ENCODE measurements at places on chromosomes 11 and 22.
A peak's percentile ranks its signal among the peaks of the same experiment; 100 is the strongest.

- no peak for DNase-seq
- H3K36me3 ChIP-seq: no peaks in the 10 kb centered on the region
- H3K4me3 ChIP-seq: no peak overlapping the region
- no peak overlapping the region for H3K27ac ChIP-seq
- peaks cover 11% of the 10 kb centered on the region for H3K4me1 ChIP-seq
Measured at GRCh38 chr11:87421422-87421821, 383.7 kb downstream of the TMEM135 start.

DNA sequence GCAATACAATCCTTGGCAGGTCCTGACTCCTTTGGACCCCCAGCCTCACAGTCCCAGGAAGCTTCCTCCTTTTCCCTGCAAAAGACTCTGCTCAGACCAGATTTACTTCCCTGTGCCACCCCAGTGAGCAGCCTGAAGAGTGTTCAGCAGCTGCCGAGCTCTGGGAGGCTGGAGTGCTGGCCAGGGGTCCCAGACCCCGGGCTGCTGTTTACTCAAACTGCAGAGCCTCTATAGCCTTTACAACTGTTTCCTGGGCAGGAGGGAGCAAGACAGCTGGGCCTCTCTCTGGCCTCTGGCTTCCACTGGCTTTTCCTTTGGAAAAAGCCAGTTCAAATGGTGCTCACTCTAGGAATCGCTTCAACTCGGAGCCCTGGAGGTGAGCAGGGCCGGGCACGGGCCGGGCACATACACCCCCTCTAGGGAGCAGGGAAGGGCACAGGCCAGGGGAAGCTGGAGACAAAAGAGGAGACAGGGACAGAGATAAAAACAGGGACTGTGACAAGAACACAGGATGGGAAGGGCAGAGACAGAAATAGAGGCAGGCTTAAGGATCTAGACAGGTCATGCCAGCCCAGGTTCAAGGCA, 932 bp downstream of the IRAG1 start:
- H3K4me1 ChIP-seq: peaks cover 42% of the 10 kb centered on the region
- DNase-seq: no peak
- peak overlapping the region; percentile 76 for H3K4me3 ChIP-seq
- H3K36me3 ChIP-seq: peaks cover 10% of the 10 kb centered on the region
- peak overlapping the region; percentile 91 for H3K27ac ChIP-seq

GRCh38 chr11:128496249-128496648, 91.1 kb downstream of the ETS1 start:
- peaks cover 96% of the 10 kb centered on the region for H3K4me1 ChIP-seq
- no peak for DNase-seq
- H3K36me3 ChIP-seq: peaks cover 2% of the 10 kb centered on the region

GRCh38 chr22:43205261-43205691, 18.3 kb upstream of the TTLL12 start:
- no peak for DNase-seq
- no peaks in the 10 kb centered on the region for H3K36me3 ChIP-seq
- no peak overlapping the region for H3K4me3 ChIP-seq
- H3K27me3 ChIP-seq: peaks cover 2% of the 10 kb centered on the region
- no peak overlapping the region for H3K27ac ChIP-seq

DNA sequence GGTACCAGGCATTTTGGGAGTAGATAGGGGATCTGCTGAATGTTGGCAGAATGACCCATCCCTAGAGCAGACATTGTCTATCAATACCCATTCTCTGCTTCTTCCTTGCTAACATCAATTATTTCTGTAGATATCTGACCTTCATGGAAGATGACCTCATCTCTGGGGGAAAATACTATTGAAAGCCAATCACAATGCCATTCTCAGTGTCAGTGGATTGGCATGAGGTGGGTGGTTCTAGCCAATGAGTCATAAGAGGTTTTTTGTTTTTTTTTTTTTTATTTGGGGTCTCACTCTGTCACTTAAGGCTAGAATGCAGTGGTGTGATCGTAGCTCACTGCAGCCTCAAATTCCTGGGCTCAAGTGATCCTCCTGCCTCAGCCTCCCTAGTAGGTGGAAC, 42.5 kb downstream of the SNX19 start:
- H3K36me3 ChIP-seq: peaks cover 42% of the 10 kb centered on the region
- no peak overlapping the region for H3K4me3 ChIP-seq
- H3K4me1 ChIP-seq: peaks cover 8% of the 10 kb centered on the region
- no peaks in the 10 kb centered on the region for H3K27me3 ChIP-seq
- no peak for DNase-seq

DNA sequence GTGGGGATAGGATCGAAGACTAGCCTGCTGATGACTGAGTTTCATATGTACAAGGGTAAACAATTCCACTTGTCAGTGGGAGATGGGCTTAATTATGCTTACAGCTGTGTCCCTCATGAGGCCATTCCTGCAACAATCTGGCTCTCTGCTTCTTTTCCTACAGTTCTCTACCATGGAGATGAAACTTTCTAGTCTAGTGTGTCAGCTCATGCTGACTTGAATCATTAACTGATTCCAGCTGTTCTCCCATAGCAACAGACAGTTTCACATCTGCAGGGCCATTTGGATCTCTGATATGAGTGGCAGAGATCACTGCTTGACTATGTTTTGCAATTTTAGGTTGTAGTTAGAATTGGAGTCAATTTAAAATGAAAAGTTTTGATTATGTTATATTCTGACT, 1251.7 kb upstream of the RAG2 start:
- no peak overlapping the region for H3K4me3 ChIP-seq
- no peaks in the 10 kb centered on the region for H3K36me3 ChIP-seq
- no peak for DNase-seq
- peaks cover 12% of the 10 kb centered on the region for H3K4me1 ChIP-seq

DNA sequence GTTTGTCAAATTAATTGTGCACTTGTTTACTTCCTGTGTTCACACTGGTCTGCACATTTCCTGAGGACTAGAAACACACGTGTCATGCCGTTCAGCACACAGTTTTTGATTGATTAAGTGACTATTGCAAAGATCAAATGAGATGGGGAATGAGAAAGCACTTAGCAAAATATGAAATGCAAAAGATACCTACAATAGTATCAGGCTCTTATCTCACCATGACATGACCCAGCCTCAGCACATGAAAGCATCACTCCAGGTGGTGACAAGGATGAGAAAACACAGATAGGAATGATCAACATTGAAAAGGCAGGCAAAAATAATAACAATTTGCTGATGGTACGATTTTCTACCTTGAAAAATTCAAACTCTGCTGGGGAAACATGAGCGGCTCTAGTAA, 42.1 kb upstream of the TP53I11 start:
- no peak for DNase-seq
- H3K27me3 ChIP-seq: peaks cover 46% of the 10 kb centered on the region
- H3K27ac ChIP-seq: no peak overlapping the region
- no peaks in the 10 kb centered on the region for H3K4me1 ChIP-seq
- H3K36me3 ChIP-seq: no peaks in the 10 kb centered on the region
- H3K4me3 ChIP-seq: no peak overlapping the region

DNA sequence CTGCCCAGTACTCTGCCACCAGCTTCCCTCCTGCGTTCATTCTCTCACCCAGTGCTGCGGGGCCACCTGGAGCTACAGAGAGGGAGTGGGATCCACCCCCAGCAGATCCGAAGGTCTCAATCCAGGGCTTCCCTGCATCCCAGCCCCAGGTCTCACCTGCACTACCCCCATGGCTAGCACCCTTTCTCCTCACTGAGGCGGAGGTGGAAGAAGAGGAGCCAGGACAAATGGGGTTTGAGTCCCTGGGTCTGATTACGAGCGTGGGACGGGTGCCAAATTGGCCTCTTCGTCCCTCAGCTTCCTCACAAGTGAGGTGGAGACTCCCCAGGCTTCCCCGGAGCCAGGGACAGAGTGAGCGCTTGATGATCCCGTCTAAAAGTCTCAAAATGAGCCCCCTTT, 64.2 kb downstream of the NFAM1 start:
- H3K27me3 ChIP-seq: peaks cover 25% of the 10 kb centered on the region
- no peak for DNase-seq
- H3K4me1 ChIP-seq: peaks cover 36% of the 10 kb centered on the region
- no peaks in the 10 kb centered on the region for H3K36me3 ChIP-seq

GRCh38 chr11:75105462-75105925, 8.8 kb upstream of the OR2AT4 start:
- H3K27me3 ChIP-seq: peaks cover 12% of the 10 kb centered on the region
- peaks cover 6% of the 10 kb centered on the region for H3K4me1 ChIP-seq
- no peak for DNase-seq
- no peak overlapping the region for H3K27ac ChIP-seq
- no peaks in the 10 kb centered on the region for H3K36me3 ChIP-seq
- no peak overlapping the region for H3K4me3 ChIP-seq

DNA sequence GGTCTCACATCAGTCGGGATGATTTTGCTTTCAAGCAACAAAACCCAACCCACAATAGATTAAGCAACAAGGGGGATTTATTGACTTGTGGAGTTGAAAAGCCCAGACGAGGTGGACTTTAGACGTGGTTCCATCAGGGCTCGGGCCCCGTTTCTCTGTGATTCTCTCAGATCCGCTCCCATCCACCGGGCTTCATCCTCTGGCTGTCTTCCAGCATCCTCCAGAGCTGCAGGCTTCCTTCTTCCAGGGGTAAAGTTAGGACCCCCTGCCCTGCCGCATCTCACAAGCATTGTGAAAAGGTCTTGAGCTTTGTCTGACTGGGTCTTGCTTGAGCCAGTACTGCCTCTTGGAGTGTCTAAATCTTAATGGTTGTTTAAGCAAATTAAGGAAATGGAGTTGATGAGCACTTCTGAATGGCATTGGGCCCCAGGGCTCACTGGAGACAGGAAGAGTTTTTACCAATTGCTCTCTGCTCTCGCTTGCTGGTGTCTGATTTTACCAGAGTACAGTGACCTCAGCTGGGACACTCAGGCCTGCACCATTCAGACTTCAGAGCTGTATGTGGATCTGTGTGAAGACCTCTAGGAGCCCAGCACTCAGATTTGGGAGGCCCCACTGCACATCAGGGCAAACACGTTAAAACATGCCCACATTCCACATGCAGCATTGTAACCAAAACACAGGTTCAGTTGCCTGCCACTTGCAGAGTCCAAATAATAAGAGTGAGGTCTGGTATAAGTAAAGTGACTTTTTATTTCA, 13.5 kb upstream of the FTH1 start:
- peak overlapping the region; percentile 44 for H3K27ac ChIP-seq
- no peaks in the 10 kb centered on the region for H3K36me3 ChIP-seq

DNA sequence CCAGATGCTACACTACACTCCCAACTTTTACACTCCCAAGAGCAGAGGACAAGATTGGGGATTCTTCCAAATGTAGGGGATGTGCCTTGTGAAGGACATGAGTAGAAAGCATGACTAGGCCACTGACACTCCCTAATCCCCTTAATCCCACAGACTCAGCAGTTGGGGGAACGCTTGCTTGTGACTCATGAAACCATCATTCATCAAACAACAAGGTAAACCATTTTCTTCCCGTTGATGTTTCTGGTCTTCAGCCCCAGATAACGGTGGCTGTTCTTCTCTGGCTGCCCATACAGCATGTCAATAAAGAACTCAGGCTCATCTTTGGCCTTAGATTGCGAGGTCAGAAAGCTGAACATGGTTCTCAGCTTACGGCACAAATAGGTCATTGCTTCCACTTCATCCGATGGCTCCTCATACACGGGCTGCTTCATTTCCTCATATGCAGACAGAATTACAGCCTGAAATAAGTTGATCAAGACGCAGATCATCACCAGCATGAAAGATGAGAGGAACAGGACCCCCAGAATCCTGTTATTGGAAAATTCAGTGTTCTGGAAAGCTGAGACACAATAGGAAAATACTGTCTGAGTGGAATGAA, 6.4 kb upstream of the CDPF1 start:
- no peak overlapping the region for H3K27ac ChIP-seq
- no peak overlapping the region for H3K4me3 ChIP-seq
- no peaks in the 10 kb centered on the region for H3K36me3 ChIP-seq
- peaks cover 4% of the 10 kb centered on the region for H3K4me1 ChIP-seq

GRCh38 chr22:41524251-41524661, 20.0 kb downstream of the POLR3H start:
- no peak for DNase-seq
- no peak overlapping the region for H3K4me3 ChIP-seq
- peaks cover 19% of the 10 kb centered on the region for H3K36me3 ChIP-seq
- peak overlapping the region; percentile 65 for H3K27ac ChIP-seq
- peaks cover 7% of the 10 kb centered on the region for H3K4me1 ChIP-seq
- H3K27me3 ChIP-seq: no peaks in the 10 kb centered on the region

DNA sequence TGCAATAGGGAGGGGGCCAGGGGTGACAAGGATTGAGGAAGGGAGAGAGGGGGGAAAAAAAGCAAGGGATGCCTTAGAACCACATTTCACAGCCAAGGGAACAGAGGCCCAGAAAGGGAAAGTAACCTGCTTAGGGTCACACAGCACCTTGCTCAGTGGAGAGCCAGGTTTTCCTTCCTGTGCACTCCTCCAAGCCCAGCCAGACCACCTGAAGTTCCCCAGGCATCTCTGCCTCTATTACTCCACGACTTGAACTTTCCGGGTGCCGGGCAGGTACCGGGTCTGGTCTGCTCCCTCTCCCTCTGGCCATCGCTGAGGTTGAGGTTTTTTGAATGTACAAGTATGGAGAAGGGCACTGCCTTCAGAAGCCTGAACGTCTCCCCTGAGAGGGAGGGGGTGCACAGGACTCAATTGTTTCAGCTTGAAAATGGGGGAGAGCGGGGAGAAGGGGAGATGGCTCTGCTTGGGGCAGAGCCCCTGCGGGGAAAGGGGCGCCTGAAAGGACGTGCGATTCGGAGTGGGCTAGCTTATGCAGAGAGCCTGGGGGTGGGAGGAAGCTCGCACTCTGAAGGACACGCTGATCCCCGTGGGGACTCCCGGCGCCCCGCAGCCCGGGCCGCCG, 516 bp upstream of the SERPINH1 start:
- H3K36me3 ChIP-seq: peaks cover 4% of the 10 kb centered on the region
- peak overlapping the region; percentile 97 for H3K4me3 ChIP-seq
- H3K4me1 ChIP-seq: peaks cover 71% of the 10 kb centered on the region
- DNase-seq: no peak
- no peaks in the 10 kb centered on the region for H3K27me3 ChIP-seq

- DNase-seq: peak; percentile 94
- H3K36me3 ChIP-seq: peaks cover 9% of the 10 kb centered on the region
- H3K4me3 ChIP-seq: peak overlapping the region; percentile 69
- H3K4me1 ChIP-seq: peaks cover 74% of the 10 kb centered on the region
- no peaks in the 10 kb centered on the region for H3K27me3 ChIP-seq
Measured at GRCh38 chr11:111735262-111736116, 30.7 kb downstream of the PPP2R1B start.

DNA sequence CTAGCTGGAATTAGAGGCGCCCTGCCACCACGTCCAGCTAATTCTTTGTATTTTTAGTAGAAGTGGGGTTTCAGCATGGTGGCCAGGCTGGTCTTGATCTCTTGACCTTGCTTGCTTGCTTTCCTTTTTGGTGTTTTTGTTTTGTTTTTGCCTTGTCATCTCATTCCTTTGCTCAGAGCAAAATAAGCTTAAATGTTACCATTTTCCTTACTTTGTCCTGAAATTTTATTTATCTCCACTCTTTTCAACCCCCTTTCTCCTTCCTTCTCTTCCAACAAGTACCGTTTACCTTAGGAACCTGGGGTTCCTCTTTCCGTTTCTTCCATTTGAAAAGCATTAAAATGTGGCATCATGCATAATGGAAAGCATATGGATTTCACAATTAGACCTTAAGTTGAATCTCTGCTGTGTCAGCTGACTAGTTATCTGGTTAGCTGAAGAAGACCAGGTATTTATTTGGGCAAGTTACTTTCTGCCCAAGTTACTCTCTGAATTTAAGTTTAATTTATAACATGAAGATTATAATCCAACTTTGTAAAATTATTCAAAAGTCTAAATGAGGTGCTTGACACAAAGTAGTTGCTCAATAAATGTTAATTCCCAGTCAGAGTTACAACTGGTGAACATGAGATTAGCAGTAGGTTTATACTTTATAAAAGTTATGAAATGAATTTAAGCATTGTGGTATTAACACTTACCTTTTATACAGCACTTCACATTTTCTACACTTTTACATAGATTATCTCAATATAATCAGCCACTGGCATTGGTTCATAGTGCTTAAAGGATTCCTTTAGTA, 69.7 kb downstream of the PRMT3 start:
- no peak overlapping the region for H3K27ac ChIP-seq
- no peak for DNase-seq
- H3K36me3 ChIP-seq: peaks cover 22% of the 10 kb centered on the region
- no peaks in the 10 kb centered on the region for H3K4me1 ChIP-seq
- H3K4me3 ChIP-seq: no peak overlapping the region

Data from osteocyte (in vitro differentiated cells).